Stimulated activated CD4-positive, alpha-beta T cell treated with anti-CD3 and anti-CD28 coated beads, Interleukin-4, amount 100 ng/mL, for 1 hour (primary cell): ENCODE measurements at places on chromosomes 12 and 14.

GRCh38 chr12:99686142-99686541 is 38.6 kb downstream of the GARIN6 start:
- DNase-seq = no peak

GRCh38 chr12:71410844-71411243 is 28.8 kb upstream of the LGR5 start:
- no peak for DNase-seq

DNA sequence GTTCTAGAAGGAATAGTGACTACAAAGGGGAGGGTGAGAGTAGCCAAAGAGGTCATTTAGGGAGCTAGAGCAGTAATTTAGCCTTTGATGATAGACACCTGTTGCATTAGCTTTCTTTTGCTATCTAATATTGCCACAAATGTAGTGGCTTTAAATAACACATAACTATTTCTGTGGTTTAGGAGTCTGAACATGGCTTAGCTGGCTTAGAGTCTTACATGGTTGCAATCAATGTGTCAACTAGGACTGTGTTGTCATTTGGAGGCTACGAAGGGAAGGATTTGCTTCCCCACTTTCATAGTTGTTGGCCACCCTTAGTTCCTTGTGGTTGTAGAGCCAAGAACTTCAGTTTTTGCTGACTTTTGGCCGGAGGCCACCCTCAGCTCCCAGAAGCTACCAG is 99.9 kb downstream of the C12orf50 start:
- DNase-seq = no peak

GRCh38 chr14:32017587-32017986 is 59.5 kb upstream of the ARHGAP5 start:
- DNase-seq = no peak

- DNase-seq = no peak
Observed at GRCh38 chr12:132658149-132658894, 28.8 kb downstream of the POLE start.

GRCh38 chr12:113075137-113075683 is 18.7 kb downstream of the DTX1 start:
- DNase-seq = no peak

- no peak for DNase-seq
Observed at GRCh38 chr12:23855813-23856212, 93.7 kb downstream of the SOX5 start.

- no peak for DNase-seq
Observed at GRCh38 chr14:50688875-50689274, 20.8 kb upstream of the SAV1 start.

GRCh38 chr12:126193190-126193589 is 1128.0 kb downstream of the AACS start:
- no peak for DNase-seq

DNA sequence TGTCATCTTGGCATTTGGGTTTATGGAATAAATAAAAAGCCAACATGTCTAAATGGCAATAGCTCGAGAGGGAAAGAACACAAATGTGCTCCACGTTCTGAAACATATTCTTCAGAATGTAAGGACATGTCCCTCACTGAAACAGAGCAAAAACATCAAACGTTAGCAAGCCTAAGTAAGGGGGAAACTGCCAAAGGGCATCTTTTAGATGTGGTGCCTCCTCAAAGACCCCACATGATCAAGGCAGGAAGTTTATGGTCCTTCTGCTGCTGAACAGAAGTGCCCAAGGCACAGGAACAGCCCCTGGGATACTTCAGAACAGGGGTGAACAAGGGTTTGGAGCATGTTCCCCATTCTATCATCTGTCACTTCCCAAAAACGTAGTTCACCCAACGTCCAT is 227.0 kb downstream of the ANO2 start:
- no peak for DNase-seq

GRCh38 chr14:66140963-66141362 is 345.2 kb upstream of the CCDC196 start:
- no peak for DNase-seq

- no peak for DNase-seq
Observed at GRCh38 chr14:75565056-75565455, 13.4 kb upstream of the FLVCR2 start.

GRCh38 chr12:1593174-1594005 is 991 bp downstream of the FBXL14 start:
- DNase-seq = peak; percentile 57

GRCh38 chr12:75820071-75820470 is 211.5 kb downstream of the PHLDA1 start:
- no peak for DNase-seq

- no peak for DNase-seq
Observed at GRCh38 chr12:6613776-6614512, 6.8 kb upstream of the CHD4 start.

GRCh38 chr12:109927622-109928021 is 27.5 kb downstream of the TCHP start:
- DNase-seq = peak; percentile 39

DNA sequence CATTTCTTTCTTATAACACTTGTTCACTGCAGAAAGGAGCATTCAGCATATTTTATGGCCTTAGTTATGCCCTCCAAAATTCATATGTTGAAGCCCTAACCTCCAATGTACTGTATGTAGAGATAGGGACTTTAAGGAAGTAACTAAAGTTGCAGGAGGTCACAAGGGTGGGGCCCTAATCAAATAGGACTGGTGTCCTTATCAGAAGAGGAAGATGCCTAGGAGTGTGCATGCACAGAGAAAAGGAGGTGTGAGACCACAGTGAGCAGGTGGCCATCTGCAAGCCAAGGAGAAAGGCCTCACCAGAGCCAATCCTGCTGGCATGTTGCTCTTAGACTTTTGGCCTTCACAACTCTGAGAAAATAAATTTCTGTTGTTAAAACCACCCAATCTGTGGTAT is 12.9 kb upstream of the E2F7 start:
- no peak for DNase-seq

GRCh38 chr12:94813314-94813713 is 163.0 kb upstream of the TMCC3 start:
- DNase-seq = no peak

DNA sequence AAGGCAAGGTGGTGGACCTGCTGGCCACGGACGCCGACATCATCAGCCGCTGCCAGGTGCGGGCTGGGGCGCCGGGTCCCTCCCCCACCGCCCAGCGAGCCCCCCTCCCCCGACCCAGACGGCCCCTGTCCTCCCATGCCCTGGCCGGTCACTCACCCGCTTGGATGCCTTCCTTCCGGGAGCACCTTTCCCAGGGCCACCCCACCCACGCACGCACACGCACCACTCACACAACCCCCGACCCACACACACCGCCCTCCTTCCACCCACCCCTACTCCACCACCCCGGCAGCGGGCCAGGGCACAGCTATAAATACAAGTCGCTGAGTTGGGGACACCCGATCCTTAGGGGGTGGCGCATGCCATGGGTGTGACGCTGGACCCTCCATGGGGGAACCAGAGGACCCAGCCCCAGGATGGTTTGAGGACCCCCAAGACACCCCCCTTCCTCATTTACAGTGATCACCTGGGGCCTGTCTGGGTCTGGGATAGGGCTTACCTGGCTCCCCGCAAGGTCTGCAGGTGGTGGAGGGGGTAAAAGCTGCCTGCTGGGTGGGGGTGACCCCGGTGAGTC is 465 bp downstream of the ADSS1 start:
- DNase-seq = no peak

DNA sequence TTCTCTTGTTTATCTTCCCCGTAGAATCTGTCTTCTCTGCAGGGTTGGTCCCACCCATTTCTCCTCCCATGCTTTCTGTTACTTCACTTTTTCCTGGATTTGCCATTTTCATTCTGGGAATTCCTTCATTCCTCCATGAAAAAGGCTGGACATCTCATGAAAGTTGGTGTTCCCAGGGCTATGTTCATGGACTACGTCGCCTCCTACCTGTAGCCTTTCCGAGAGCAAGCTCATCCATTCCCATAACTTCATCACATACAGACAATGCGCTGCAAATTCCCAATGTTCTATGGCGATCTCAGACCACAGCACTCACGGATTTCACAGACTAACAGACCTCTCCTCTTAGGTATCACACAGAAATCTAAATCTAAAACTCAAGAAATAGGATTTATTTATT is 217.1 kb downstream of the EXOC5 start:
- no peak for DNase-seq

GRCh38 chr14:99185436-99186068 is 86.4 kb downstream of the BCL11B start:
- no peak for DNase-seq

DNA sequence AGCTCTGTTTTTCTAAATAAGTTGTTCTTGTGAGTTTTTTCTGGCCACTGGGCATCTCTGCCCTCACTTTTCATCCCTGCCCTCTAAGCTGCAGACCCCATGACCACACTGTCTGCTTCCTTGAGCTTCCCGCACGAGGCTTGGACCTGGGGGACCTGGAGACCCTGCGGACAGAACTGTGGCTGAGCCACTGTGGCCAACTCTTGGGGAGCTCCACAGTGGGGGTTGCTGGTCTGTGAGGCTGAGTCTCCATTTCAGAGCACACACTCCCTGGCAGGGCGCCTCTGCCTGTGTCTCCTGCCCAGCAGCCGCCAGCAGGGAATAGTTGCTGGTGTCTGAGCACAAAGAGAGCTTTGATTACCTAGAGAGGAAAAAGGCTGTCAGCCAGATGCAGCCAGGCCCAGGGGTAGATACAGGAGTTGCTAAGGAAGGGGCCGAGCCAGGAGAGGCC is 13.1 kb upstream of the RIN3 start:
- DNase-seq = no peak

DNA sequence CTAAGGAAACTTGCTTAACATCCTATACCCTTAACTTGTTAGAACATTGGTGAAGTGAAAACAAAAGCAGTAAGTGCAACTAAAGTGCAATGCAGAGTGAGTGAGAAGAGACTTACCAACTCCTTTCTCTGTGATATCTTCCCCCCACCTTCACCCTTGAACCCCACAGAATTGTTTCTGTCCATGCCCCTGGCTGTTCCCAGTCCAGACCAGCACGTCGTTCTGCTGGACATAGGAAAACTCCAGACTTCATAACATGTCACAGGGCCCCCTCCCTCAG is 91.9 kb downstream of the DAD1 start:
- DNase-seq = no peak

GRCh38 chr12:71162832-71163763 is 5.3 kb upstream of the TSPAN8 start:
- no peak for DNase-seq

DNA sequence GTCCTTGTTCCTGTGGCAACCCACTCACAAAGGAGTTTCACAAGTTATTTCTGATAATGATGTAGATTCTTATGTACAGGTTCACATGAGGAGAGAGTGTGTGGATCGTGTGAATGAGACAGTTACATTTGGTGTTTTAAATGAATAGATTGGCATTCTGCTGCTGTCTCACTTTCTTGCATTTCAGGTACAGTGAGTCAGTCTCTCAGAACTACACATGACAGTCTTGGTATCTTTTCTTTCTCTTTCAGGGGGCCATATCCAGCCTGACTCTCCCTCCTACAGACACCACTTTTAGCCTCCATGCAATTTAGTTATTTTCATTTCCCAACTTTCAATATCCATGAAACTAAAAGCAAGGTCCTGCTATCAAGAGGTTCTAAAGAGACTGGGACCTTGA is 19.9 kb upstream of the TMTC2 start:
- DNase-seq = no peak
